ENCODE measurements at places on chromosomes 13 and 19. TPM values are rescaled to one million over a fixed set of nuclear protein-coding genes. Genes with fewer than 3 reads are reported as not detected.

SYNGR4 gene
- 0.50 TPM for total RNA-seq

CALM3 gene
- total RNA-seq: 482 TPM

CEACAM3 gene
- not detected for total RNA-seq

DNA sequence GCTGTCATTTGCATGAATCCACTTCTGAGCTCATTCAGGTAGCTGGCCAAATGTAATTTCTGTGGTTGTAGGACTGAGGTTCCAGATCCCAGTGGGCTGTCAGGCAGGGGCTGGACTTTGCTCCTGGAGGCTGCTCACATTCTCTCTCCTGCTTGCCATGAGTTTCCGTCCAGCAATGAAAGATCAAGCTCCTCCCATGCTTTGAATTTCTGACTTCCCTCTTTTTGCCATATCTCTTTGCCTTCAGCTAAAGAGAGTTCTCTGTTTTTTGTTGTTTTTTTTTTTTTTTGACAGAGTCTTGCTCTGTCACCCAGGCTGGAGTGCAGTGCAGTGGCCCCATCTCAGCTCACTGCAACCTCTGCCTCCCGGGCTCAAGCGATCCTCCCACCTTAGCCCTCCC is 76.9 kb downstream of the ING1 start:
- DNase-seq: no peak

DNA sequence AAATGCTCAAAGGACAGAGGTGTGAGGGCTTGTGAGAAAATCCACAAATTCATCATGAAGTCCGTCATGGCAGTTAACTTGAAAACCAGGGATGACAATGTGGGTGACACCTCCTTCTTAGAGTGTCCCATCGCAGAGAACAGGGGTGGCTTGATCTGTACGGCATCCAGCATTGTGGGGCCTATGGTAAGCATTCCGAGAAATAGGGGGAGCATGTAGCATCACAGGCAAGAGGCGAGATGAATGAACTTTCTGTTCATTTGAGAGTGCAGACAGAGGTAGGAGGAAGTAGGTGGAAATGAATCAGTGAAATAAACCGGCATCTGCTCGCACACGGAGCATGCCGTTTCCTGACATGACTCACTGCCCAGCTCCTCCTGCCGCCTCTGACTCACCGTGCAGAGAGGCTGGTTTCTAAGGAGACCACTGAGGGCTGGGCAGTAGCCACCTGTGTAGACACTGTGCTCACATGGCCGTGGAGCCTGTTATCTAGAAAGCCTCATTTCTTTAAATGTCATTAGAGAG is 339.0 kb downstream of the RFC3 start:
- DNase-seq: peak; percentile 68

DNA sequence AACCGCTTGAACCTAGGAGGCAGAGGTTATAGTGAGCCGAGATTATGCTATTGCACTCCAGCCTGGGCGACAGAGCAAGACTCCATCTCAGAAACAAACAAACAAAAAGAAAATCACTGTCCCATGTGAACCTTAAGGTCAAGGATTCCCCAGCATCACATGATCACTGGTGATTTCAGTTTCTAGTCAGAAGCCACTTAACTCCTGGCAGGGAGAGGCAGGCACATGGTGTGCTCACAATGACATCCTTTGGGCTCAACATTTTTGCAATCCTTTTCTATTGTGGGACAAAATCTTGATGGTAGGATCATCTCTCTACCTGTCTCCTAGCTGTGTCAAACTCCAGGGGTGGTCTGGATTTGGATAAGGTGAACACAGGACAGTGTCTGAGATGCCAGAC is 12.1 kb downstream of the AKAP8 start:
- DNase-seq: no peak

DNA sequence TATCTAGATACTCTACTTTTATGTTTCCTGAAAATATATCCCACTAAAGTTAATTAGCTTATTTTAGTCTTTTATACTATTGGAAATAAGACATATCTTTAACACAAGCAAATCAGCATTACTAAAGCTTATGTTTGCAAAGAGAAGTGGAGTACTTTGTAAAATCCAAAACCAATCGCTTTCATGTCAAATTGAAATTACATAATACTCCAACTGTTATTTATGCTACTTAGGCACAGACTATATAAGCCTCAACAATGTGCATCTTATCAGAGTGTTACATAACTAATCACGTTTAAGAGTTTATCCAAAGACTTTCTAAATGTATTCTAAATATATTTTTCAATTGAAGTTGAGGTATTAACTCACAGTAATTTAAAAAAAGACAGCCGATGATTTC is 200.0 kb downstream of the PCDH20 start:
- DNase-seq: no peak

DNA sequence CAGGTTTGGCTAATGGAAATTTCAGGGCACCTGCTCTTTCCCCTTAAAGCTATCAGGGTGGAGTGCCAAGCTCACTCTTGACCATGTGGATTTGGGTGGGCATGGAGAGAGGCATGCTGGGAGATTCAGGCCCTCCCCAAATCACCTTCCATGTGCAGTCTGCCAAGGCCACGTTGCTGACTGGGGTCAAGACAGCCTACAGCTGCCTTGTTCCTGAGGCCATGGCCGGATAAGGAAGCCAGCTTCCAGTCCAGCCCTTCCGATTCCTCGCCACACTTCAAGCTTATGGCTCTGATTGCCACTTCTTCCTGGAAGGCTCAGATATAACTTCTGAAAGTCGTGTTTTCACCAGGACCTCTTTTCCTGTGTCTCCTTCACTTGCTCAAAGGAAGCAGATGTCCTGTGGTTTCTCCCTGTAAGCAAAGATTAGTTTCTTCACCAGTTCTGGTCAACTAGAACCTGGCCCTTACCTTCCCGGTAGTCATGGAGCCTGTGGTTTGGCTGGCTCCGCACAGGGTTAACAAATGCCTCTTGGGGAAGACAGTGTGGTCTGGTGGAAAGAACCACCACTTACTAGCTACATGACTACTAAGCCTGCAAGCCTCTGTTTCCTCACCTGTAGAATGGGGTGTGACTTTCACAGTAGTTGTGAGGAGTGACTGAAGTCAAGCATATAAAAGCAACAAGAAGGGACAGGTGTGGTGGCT is 16.1 kb upstream of the TPT1 start:
- DNase-seq: no peak

DNA sequence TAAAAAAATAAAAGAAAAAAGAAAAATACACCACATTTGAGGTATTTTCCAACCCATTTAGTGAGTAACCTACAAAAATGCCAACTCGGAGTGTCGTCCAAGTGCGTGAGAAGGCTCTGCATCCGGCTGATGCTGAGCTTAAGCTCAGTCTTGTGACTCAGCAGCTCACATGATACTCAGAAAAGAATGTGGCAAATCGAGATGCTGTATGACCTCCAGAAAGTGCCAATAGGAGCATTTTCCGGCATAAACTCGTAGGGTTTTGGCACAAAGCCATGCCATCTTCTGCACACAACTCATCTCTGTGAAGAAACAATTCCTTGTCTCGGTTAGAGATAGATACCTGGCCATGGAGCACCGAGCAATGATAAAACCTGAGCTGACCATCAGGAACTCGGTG is 58.5 kb downstream of the TRPM4 start:
- no peak for DNase-seq
